ENCODE measurements at places on chromosomes 3 and 15.

- DNase-seq, result no peak
Observed at GRCh38 chr15:74337607-74338211, 29.7 kb downstream of the CYP11A1 start.

- no peak for DNase-seq
Observed at GRCh38 chr3:129318921-129319320, 40.3 kb downstream of the HMCES start.

GRCh38 chr3:123396171-123397049, 52.5 kb downstream of the ADCY5 start:
- no peak for DNase-seq

DNA sequence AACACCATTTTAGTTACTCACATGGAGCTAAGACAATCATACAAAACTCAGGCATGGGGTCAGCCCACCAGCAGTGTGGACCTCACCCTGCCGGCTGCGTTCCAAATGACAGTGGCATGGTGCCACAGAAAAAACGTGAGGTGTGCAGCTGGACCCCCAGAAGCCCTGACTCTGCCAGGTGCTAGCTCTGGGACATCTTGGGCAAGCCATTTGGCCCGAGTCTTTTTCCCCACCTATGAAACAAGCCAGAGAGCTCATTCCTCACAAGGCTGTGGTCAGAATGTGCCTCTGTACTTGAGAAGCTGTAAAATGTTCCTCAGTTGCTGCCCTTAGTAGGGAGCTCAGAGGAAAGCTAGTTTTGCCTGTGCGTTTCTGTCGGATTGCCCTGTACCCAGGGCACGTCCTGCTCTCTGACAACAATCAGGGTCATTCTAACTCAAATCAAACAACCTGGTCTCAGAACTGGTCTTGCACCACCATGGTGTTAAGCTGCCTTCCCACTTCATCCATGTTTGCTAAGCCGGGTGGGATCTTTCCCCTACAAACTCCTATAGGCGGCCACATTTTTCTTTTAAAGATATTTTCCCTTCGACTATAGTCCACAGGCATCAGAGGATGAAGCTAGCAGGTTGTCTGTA, 44.9 kb downstream of the LIPC start:
- no peak for DNase-seq

Measured in NCI-H774 (cell line).